ENCODE measurements at places on chromosomes 1 and 21. TPM values are rescaled to one million over a fixed set of nuclear protein-coding genes. Genes with fewer than 3 reads are reported as not detected.

Gene SPRR2A
- total RNA-seq = not detected

Gene ABCA4
- 113 TPM for total RNA-seq

Gene ARTN
- total RNA-seq = 2.4 TPM

Gene PCP4
- total RNA-seq = 47.6 TPM

Gene KCND3
- total RNA-seq = 16.2 TPM

Gene PRAMEF25
- not detected for total RNA-seq

Gene IFI44L
- 16.8 TPM for total RNA-seq

Gene PFKFB2
- 10.4 TPM for total RNA-seq

Gene KCNQ4
- 7.2 TPM for total RNA-seq

Gene SAMD11
- 102 TPM for total RNA-seq

Gene KRTAP21-2
- total RNA-seq = not detected

Gene BRINP2
- total RNA-seq = 4.1 TPM

Gene GPR25
- total RNA-seq = not detected

Gene CYP4A11
- not detected for total RNA-seq

Gene ANGPTL7
- total RNA-seq = 33.2 TPM

Gene OR2T11
- total RNA-seq = not detected

Gene TRAF5
- total RNA-seq = 26.5 TPM

Gene OR10J1
- not detected for total RNA-seq

Gene LRRC71
- total RNA-seq = not detected

Gene PGBD5
- total RNA-seq = 11.3 TPM

Gene GNAI3
- total RNA-seq = 12.8 TPM

Gene S100A7A
- not detected for total RNA-seq

Gene ILDR2
- 153 TPM for total RNA-seq

Gene ADGRB2
- total RNA-seq = 32.9 TPM

Gene ETNK2
- total RNA-seq = 12.7 TPM

Gene SLAMF6
- not detected for total RNA-seq

Gene PM20D1
- total RNA-seq = not detected

Gene FBLIM1
- total RNA-seq = 46.5 TPM

Gene ATP6V1G3
- not detected for total RNA-seq

Gene TCHH
- 0.66 TPM for total RNA-seq

Gene PCP4L1
- 31.3 TPM for total RNA-seq

Gene PLA2G2D
- total RNA-seq = not detected

Gene UQCRHL
- total RNA-seq = 1.1 TPM

Gene NBPF6
- total RNA-seq = not detected

Gene NUP210L
- 0.11 TPM for total RNA-seq

Gene CSRP1
- 185 TPM for total RNA-seq

Gene LCE3D
- not detected for total RNA-seq

Gene PRKACB
- total RNA-seq = 142 TPM

Gene RAB42
- 7.8 TPM for total RNA-seq

Gene ARMH1
- total RNA-seq = 6.7 TPM

Gene CDC20
- total RNA-seq = 9.0 TPM

Gene CBR3
- total RNA-seq = 3.0 TPM

Gene KANK4
- total RNA-seq = 18.5 TPM

Gene RNPC3
- total RNA-seq = 37.4 TPM

Gene SMPDL3B
- 3.0 TPM for total RNA-seq

Gene ETV3L
- total RNA-seq = not detected

Gene CLDN19
- 8.6 TPM for total RNA-seq

Gene PYHIN1
- total RNA-seq = not detected

Gene NLRP3
- total RNA-seq = 2.2 TPM

Gene PTCH2
- total RNA-seq = 4.6 TPM

Gene THEMIS2
- 8.9 TPM for total RNA-seq

Gene PDC
- 285 TPM for total RNA-seq

Gene PLCH2
- total RNA-seq = 84.1 TPM

Gene MRPS21
- total RNA-seq = 32.3 TPM

Gene CR1
- total RNA-seq = 2.2 TPM

Gene ZNF648
- total RNA-seq = 0.71 TPM

Gene RORC
- total RNA-seq = 1.6 TPM

Gene SLC45A1
- total RNA-seq = 2.3 TPM

Gene HEYL
- total RNA-seq = 16.3 TPM
